Epithelial cell of alveolus of lung (primary cell): ENCODE measurements at places on chromosomes 5 and 9. TPM values are rescaled to one million over a fixed set of nuclear protein-coding genes. Genes with fewer than 3 reads are reported as not detected.

Gene WWC1
- total RNA-seq = 3.0 and 4.9 TPM in 2 replicates

Gene TICAM2
- 3.2 and 4.9 TPM in 2 replicates for total RNA-seq

Gene LECT2
- total RNA-seq = not detected in 2 replicates

Gene ARL14EPL
- 0.24 TPM in 1 of 2 replicates, not detected in the other for total RNA-seq

Gene CCNB1
- 59.7 and 119 TPM in 2 replicates for total RNA-seq

Gene GOLGA2
- 77.1 and 120 TPM in 2 replicates for total RNA-seq

Gene PRLR
- total RNA-seq = 0.13 and 0.16 TPM in 2 replicates

Gene DMRT3
- not detected in 2 replicates for total RNA-seq

Gene SH3PXD2B
- 30.8 and 33.9 TPM in 2 replicates for total RNA-seq

Gene PTGER4
- total RNA-seq = 6.5 and 28.3 TPM in 2 replicates

Gene RLN1
- total RNA-seq = not detected in 2 replicates

Gene IFNA8
- total RNA-seq = not detected in 2 replicates

Gene PTTG1
- total RNA-seq = 54.9 and 267 TPM in 2 replicates

Gene STING1
- total RNA-seq = 45.4 and 64.8 TPM in 2 replicates

Gene CCNJL
- total RNA-seq = 3.9 and 4.4 TPM in 2 replicates

Gene ORM2
- not detected in 2 replicates for total RNA-seq

Gene ACSL6
- not detected in 2 replicates for total RNA-seq

Gene PKD2L2
- not detected in 2 replicates for total RNA-seq

Gene TMEM252
- not detected in 2 replicates for total RNA-seq

Gene GPR151
- total RNA-seq = not detected in 2 replicates

Gene UBE2QL1
- total RNA-seq = not detected in 2 replicates

Gene STK32A
- total RNA-seq = 0.24 and 0.26 TPM in 2 replicates

Gene ENTPD2
- total RNA-seq = 0.72 TPM in 1 of 2 replicates, not detected in the other

Gene IL17B
- total RNA-seq = 0.80 and 1.2 TPM in 2 replicates

Gene JAKMIP2
- 3.0 and 7.1 TPM in 2 replicates for total RNA-seq

Gene SHC3
- 3.5 and 6.5 TPM in 2 replicates for total RNA-seq

Gene SLC6A7
- total RNA-seq = under 0.01 TPM in 1 of 2 replicates, not detected in the other

Gene WNT8A
- not detected in 2 replicates for total RNA-seq

Gene IL31RA
- total RNA-seq = 0.72 and 6.1 TPM in 2 replicates

Gene CARD9
- 1.2 and 4.7 TPM in 2 replicates for total RNA-seq

Gene ARSI
- total RNA-seq = 14.1 and 19.5 TPM in 2 replicates

Gene PCDHGB7
- 7.2 and 23.6 TPM in 2 replicates for total RNA-seq

Gene GABRA6
- not detected in 2 replicates for total RNA-seq

Gene ALDH1A1
- total RNA-seq = 0.13 and 6.5 TPM in 2 replicates

Gene NAIP
- 0.78 and 4.2 TPM in 2 replicates for total RNA-seq

Gene PCDHB9
- total RNA-seq = 0.08 TPM in 1 of 2 replicates, not detected in the other

Gene ST8SIA4
- total RNA-seq = 3.1 and 4.1 TPM in 2 replicates

Gene IFNA13
- total RNA-seq = not detected in 2 replicates

Gene PCDHGC4
- 0.13 and 3.1 TPM in 2 replicates for total RNA-seq

Gene SH3GL2
- total RNA-seq = 0.52 TPM in 1 of 2 replicates, not detected in the other

Gene FOXD4
- total RNA-seq = 0.24 and 0.65 TPM in 2 replicates

Gene POC5
- total RNA-seq = 12.0 and 17.9 TPM in 2 replicates

Gene ESM1
- total RNA-seq = 0.16 and 42.9 TPM in 2 replicates

Gene TMEM215
- not detected in 2 replicates for total RNA-seq

Gene SPINK13
- not detected in 2 replicates for total RNA-seq

Gene SV2C
- not detected in 2 replicates for total RNA-seq

Gene PCDHB5
- total RNA-seq = 0.39 and 1.3 TPM in 2 replicates

Gene ARRDC1
- 16.2 and 25.2 TPM in 2 replicates for total RNA-seq

Gene GARNL3
- 0.39 and 0.96 TPM in 2 replicates for total RNA-seq

Gene PCDHAC1
- 0.26 TPM in 1 of 2 replicates, not detected in the other for total RNA-seq
